ENCODE measurements at places on chromosomes 5 and 9. TPM values are rescaled to one million over a fixed set of nuclear protein-coding genes. Genes with fewer than 3 reads are reported as not detected.

The PHYKPL gene
- total RNA-seq = 88.3 TPM

The AUH gene
- 25.7 TPM for total RNA-seq

The CCL21 gene
- total RNA-seq = 13.0 TPM

- no peak for DNase-seq
- no peaks in the 10 kb centered on the region for H3K4me1 ChIP-seq
- H3K27me3 ChIP-seq = no peaks in the 10 kb centered on the region
- no peaks in the 10 kb centered on the region for H3K36me3 ChIP-seq
- H3K4me3 ChIP-seq = no peak overlapping the region
- no peak overlapping the region for H3K27ac ChIP-seq
Measured at GRCh38 chr5:158344376-158344775, 485.4 kb upstream of the CLINT1 start.

DNA sequence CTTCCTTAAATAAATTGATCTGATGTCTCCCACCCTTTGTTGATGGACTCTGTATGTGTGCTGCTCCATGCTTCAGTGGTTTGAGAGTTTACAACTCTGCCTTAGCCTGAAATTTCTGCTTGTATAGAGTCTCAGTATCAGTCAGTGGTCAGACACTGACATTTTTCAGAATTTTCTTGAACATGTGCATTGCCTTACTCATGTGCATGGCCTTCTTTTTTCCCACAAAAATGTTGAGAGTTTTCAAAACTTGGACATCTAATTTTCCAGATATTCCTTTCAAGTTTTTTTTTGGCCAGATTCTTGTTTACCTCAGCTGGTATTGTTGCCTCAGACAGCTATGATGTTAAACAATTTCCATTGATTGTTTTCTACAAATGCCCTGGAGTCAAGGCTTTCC lies 427.1 kb upstream of the CHD1 start:
- H3K4me1 ChIP-seq = no peaks in the 10 kb centered on the region
- H3K27me3 ChIP-seq = no peaks in the 10 kb centered on the region
- H3K27ac ChIP-seq = no peak overlapping the region
- no peak for DNase-seq

GRCh38 chr5:109125755-109126429 lies 283.9 kb downstream of the PJA2 start:
- no peak overlapping the region for H3K4me3 ChIP-seq
- no peak overlapping the region for H3K27ac ChIP-seq
- H3K27me3 ChIP-seq = no peaks in the 10 kb centered on the region
- DNase-seq = no peak
- H3K4me1 ChIP-seq = no peaks in the 10 kb centered on the region

DNA sequence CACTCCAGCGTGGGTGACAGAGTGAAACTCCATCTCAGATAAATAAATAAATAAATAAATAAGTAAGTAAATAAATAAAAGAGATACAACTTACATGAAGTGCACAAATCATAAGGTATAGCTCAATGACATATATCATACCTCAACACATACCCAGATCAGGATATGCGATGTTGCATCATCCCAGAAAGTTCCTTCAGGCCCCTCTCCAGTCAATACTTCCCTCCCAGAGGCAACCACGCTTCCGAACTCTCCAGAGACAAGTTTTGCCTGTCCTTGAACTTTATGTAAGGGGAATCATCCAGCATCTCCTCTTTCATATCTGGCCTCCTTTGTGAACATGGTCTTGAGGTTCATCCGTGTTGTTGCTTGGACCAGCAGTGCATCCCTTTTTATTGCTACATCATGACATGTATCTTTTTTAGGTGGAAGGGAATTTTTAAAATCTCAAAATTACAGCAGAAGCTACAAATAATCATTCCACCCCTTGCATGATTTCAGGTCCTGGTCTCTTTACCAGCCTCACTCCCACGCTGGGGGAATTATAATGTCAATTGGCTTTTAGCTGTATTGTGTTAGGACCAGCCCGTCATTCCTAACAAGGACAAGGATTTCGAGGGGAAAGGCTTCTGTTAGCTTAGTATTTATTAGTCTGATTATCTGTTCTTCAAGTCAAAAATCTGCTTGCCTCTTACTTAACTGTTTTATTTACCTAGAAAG lies 32.9 kb upstream of the AOPEP start:
- no peak for DNase-seq
- H3K27ac ChIP-seq = no peak overlapping the region
- no peak overlapping the region for H3K4me3 ChIP-seq
- no peaks in the 10 kb centered on the region for H3K36me3 ChIP-seq
- H3K27me3 ChIP-seq = no peaks in the 10 kb centered on the region

DNA sequence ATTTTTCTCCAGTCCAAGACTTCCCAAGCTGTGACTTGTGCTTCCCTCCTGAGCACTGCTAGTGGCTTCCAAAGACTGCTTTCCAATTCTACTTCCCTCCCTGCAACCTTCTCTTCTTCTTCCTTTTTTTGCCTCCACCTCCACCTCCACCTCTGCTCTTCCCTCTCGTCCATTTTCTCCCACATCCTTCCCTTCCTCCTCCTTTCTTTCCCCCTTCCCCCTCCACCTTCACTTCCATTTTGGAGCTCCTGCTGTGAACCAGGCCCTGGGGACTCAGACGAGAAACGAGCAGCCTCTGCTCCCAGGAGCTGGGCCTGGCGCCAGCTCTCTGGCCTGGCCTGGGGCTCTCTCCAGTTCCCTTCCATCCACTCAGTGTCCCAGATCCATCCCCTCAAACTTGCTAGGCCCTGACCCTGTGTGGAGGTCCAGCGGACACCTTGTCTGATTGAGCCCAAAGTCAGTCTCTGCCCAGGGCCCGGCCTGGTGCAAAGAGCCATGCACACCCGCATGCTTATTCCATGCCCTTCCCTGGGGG lies 5.6 kb downstream of the GADD45G start:
- DNase-seq = no peak
- H3K27me3 ChIP-seq = no peaks in the 10 kb centered on the region
- H3K27ac ChIP-seq = no peak overlapping the region
- no peak overlapping the region for H3K4me3 ChIP-seq
- no peaks in the 10 kb centered on the region for H3K36me3 ChIP-seq

GRCh38 chr5:96220610-96221390 lies 212.2 kb downstream of the PCSK1 start:
- H3K27ac ChIP-seq = peak overlapping the region; percentile 96
- no peak for DNase-seq
- no peaks in the 10 kb centered on the region for H3K27me3 ChIP-seq
- no peak overlapping the region for H3K4me3 ChIP-seq
- peaks cover 7% of the 10 kb centered on the region for H3K4me1 ChIP-seq

DNA sequence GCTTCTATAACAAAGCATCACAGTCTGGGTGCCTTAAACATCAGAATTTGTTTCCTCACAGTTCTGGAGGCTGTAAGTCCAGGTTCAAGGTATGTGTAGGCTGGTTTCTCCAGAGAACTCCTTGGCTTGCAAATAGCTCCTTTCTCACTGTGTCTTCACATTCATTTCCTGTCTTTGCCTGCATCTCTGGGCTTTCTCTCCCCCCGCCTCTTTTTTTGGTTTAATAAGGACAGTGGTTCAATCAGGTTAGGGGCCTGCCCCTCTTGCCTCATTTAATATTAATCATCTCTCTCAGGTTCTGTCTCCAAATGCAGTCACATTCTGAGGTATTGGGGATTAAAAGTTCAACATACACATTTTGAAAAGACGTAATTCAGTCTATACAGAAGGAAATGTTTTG lies 225.5 kb upstream of the ATP10B start:
- no peaks in the 10 kb centered on the region for H3K36me3 ChIP-seq
- DNase-seq = no peak
- no peaks in the 10 kb centered on the region for H3K4me1 ChIP-seq
- no peak overlapping the region for H3K4me3 ChIP-seq

GRCh38 chr5:42944989-42945388 lies 95.1 kb downstream of the ANXA2R start:
- H3K4me3 ChIP-seq = no peak overlapping the region
- no peak overlapping the region for H3K27ac ChIP-seq
- H3K4me1 ChIP-seq = no peaks in the 10 kb centered on the region

DNA sequence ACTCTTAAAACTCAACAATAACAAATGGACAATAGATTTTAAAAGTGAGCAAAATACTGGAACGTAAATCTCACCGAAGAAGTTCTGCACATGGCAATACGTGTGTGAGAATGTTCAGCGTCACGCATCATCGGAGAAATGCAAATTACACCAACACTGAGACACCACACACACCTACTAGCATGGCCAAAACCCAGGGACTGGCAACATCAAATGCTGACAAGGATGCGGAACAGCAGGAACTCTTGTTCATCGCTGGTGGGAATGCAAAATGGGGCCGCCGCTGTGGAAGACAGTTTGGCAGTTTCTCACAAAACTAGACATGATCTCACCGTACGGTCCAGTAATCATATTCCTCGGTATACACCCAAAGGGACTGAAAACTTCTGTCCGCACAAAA lies 21.6 kb upstream of the CLPTM1L start:
- no peak for DNase-seq
- no peak overlapping the region for H3K4me3 ChIP-seq
- H3K4me1 ChIP-seq = no peaks in the 10 kb centered on the region
- no peaks in the 10 kb centered on the region for H3K36me3 ChIP-seq
- no peak overlapping the region for H3K27ac ChIP-seq

- H3K27me3 ChIP-seq = no peaks in the 10 kb centered on the region
- H3K4me1 ChIP-seq = no peaks in the 10 kb centered on the region
- no peaks in the 10 kb centered on the region for H3K36me3 ChIP-seq
- H3K4me3 ChIP-seq = no peak overlapping the region
Measured at GRCh38 chr5:1449081-1449630, 3.9 kb upstream of the SLC6A3 start.
